ENCODE measurements at places on chromosomes 4 and X.

DNA sequence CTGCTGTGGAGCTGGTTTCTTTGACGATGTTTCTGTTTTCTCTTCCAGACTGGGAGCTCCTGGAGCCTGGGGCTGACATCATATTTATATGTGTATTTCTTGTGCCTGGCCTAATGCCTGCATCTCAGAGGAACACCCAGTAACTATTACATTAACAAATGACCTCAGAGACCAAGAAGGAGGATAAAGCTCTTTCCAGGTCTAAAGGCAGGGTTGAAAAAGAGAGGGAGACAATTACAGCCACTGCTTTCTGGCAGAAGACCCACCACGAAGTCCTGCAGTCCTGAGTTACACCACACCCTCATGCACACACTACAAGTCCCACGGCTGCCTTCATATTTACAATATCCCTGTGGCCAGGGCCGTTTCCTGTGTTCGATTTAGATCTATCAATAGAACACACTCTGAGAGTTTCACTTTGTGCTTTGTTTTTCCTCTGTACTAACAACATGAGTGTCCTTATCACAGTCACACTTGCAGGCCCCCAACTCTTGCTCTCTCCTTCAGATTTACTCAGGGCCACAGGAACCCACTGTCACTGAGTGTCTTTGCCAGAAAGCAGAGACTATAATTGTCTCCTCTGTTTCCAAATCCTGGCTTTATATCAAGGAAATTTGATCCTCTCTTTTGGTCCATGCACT, 535.5 kb downstream of the MID1IP1 start:
- DNase-seq = no peak

DNA sequence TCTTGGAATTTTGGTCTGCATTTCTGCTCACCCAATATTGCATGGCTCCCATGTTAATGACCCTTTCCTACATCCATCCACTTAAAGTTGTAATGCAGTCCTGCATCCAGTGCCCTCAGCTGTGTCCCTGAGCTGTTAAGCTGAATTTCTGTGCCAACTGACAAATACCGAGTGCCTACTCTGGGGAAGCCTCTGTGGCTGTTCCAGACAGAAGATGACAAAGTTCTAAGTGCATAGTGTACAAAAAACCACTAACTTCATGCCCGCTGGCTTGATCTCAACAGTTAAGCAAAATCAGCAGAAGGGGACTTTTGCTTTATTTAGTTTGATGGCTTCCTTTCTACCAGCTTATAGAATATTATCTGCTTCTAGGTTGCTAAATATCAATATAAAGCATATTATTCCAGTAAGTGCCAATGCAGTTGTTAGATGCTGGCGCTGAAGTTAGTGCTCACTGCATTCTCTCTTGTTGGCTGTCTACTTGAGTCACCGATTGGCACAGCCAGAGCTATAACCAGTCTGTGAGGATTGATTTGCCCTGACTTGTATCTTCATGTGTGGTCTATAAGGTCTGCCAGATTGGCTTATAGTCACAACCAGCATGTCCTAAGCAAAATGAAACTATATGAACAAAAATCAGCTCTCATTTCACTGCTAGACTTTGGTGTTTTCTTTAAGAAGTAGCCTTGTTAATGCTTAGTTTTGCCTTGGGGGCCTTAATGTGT, 98.9 kb downstream of the KLHL8 start:
- DNase-seq = no peak

- no peak for DNase-seq
Measured at GRCh38 chr4:1991087-1991486, 17.7 kb downstream of the NELFA start.

DNA sequence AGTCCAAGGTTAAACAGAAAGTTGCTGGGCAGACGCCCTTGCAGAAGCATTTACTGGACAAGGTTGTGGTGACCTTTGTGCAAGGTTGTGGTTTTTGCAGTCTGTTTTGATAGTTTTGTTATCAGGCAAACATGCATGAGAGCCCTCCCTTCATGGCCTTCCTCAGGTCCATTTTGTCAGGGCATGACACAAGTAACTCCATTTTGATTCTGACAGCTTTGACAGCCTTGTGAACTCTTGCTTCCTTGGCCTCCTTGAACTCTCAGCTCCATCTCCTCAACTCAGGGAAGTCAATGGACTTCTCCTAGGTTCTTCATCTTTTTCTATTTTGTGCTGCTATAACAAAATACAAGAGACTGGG, 97.7 kb downstream of the CEP44 start:
- no peak for DNase-seq

DNA sequence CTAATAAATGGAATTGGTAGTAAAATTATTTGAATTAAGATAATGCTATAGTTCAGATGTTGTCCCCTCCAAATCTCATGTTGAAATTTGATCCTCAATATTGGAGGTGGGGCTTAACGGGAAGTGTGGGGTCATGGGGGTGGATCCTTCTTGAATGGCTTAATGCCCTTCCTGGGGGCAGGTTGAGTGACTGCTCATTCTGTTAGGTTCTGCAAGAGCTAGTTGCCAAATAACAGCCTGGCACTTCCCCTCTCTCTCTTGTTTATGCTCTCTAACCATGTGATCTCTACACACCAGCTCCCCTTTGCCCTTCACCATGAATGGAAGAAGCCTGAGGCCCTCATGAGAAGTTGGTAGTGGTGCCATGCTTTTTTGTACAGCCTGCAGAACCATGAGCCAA, 724.8 kb upstream of the FTHL17 start:
- DNase-seq = no peak

GRCh38 chr4:162151386-162151785, 12.4 kb downstream of the FSTL5 start:
- no peak for DNase-seq

DNA sequence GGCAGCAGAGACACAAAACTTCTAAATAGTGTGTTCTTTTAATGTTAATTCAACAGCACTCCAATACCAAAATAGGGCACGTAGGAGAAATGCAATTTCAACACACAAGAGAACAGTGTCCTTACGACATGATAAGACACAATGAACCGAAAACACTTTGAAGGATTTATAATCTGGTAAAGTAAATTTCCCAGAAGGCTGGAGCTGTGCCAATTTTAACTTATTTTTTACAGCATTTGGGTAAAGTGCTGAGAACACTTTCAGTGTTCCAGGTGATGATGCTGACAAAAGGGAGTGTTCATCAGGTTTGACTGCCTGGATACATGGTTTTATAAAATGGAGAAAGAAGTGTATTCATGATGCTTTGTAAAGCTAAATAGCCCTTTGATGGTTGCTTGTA, 76.5 kb downstream of the MAPK10 start:
- DNase-seq = no peak

- DNase-seq = no peak
Measured at GRCh38 chr4:189497516-189497915, 443.2 kb upstream of the FRG1 start.

DNA sequence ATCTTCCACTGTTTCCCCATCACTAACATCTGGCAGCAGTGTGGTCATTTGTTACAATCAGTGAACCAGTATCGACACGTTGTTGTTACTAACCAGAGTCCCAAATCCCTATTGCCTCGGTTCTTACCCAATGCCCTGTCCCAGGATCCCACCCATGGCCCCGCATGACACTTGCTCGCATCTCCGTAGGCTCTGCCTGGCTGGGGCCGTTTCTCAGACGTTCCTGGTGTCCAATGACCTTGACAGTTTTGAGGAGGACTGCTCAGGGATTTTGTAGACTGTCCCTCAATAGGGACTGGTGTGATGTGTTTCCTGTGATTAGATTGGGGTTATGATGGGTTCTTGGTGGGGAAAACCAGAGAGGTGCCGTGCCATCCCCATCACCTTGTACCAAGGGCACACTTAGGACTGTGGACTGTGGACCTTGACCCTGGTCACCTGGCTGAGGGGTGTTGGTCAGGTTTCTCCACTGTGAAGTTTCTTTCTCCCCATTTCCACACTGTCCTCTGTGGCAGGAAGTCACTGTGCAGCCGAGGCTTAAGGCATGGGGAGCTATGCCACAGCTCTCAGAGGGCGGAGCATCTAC, 108.4 kb downstream of the ADRA2C start:
- no peak for DNase-seq

GRCh38 chr4:2817137-2817536, 24.3 kb downstream of the SH3BP2 start:
- no peak for DNase-seq

DNA sequence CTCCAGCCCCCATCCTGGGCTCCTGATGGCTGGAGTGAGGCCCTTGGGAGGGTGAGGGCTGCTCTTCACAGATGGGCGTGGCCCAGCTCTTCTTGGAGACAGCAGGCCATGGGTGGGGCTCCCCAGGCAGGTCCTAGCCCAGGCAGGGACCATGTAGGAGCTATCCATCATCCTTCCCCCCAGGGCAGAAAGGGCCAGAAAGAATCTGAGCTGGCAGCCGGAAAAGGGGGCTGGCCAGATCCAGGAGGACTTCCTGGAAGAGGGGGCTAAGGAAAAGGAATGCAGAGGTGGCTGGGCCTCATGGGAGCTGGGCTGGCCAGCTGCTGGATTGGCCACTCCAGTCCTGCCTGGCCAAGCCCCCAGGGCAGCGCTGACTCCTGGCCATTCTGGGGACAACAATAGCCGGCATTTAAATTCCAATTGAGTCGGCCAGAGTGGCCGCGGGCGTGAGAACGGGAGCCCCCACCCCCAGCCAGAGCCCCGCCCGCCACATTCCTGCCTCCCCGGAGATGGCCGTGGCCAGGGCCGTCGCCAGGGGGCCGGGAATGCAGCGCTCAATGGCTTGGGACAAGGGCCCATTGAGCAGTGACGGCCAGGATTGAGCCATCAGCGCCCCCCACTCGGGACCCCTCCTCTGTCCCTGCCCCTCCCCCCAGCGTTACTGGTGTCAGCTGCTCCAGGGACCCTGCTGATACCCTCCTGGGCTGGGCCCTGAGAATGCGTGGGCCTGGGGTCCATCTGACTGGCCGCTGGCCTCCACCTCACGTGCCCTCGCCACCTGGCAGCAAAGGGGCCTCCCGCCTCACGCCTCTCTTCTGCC, 15.1 kb upstream of the FGFR3 start:
- no peak for DNase-seq

GRCh38 chr4:54719378-54719777, 61.6 kb downstream of the KIT start:
- no peak for DNase-seq

DNA sequence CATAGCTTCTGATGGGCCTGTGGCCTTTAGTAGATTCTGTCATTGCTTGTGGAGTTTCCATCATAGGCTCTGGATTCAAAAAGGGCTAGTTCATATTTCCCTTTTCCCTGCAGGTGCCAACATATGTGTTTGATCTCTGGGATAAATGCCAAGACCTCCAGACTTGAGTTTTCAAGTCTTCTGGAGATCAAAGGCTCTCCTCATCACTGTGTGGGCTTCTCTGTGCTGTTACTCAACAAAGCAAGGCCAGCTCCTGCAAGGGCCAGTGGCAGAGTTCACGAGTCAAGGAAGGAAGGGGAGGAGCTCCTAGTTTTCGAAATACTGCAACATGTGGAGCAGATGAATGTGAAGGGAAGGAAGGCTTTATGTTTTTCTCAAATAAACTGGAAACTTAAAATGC, 62.7 kb upstream of the SCML1 start:
- DNase-seq = no peak

- DNase-seq = no peak
Measured at GRCh38 chr4:147799986-147800555, 68.2 kb downstream of the ARHGAP10 start.

GRCh38 chr4:8332038-8332857, 62.7 kb downstream of the HTRA3 start:
- DNase-seq = no peak
